ENCODE measurements at places on chromosomes 2 and 18.

- no peak for DNase-seq
Measured at GRCh38 chr2:195279840-195280427, 377.1 kb upstream of the SLC39A10 start.

- DNase-seq, result no peak
Measured at GRCh38 chr2:37612382-37612781, 59.1 kb downstream of the CDC42EP3 start.

DNA sequence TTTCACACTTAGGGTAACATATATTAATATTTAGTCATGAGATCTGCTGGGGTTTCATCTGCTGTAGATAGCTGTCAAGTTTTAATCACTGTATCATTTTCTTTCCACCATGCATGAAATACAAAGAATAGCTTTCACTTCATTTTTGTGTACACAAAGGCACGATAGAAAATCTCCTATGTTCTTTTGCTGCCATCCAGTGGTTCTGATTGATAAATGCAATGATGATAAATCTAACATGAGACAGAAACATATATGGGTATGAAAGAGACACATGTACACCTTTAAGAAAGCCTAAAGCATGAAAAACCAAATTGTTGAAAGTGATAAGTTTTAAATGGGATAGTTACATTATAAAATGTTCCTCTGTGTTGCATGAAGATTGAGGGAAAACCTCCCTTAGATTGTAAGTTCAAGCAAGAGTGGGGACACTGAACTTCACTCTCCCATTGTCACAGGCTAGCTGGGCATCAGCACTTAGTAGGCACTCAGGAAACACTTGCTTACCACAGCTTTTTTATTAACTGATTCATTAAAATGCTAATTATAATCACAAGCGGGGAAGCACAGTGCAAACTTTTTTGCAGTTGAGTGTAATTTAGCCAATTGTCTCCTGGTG lies 31.2 kb downstream of the C1D start:
- DNase-seq, result no peak

- no peak for DNase-seq
Measured at GRCh38 chr2:207165121-207166038, at the start of gene KLF7. TSS of gene KLF7 (minus strand) at chr2:207165948. CDS start at chr2:207165568, 380 bp downstream.

GRCh38 chr2:68755071-68755470 lies 20.5 kb downstream of the ARHGAP25 start:
- DNase-seq, result no peak

- no peak for DNase-seq
Measured at GRCh38 chr2:227461811-227462461, 10.0 kb upstream of the AGFG1 start.

GRCh38 chr2:134452042-134452733 lies 198.3 kb downstream of the MGAT5 start:
- DNase-seq, result no peak

DNA sequence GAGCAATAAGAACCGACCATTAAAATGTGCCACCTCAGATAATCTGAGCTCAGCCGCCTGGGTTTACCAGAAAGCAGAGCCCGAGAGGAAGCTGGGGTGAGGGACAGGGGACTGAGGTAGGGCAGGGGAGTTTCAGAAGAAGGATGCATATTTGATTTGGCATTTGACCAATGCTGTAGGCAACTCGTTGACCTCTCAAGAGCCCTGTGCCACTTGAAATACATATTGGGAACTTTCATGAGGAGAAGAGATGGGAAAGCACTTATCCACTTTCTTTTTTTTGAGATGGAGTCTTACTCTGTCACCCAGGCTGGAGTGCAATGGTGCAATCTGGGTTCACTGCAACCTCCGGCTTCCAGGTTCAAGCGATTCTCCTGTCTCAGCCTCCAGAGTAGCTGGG lies 148.4 kb upstream of the SPRED2 start:
- DNase-seq, result no peak

- no peak for DNase-seq
Measured at GRCh38 chr2:71659868-71660518, 206.6 kb downstream of the DYSF start.

GRCh38 chr2:71893646-71894045 lies 254.0 kb downstream of the CYP26B1 start:
- no peak for DNase-seq

Data from stimulated activated CD8-positive, alpha-beta memory T cell treated with anti-CD3 and anti-CD28 coated beads, Interleukin-7, amount 100 ng/mL, for 1 hour (primary cell).